Neural progenitor cell (in vitro differentiated cells): ENCODE measurements at places on chromosomes 4 and X. TPM values are rescaled to one million over a fixed set of nuclear protein-coding genes. Genes with fewer than 3 reads are reported as not detected.

The ASMT gene
- 0.28 TPM in 1 of 2 replicates, not detected in the other for total RNA-seq

The FABP2 gene
- total RNA-seq, result not detected in 2 replicates

The IL9R gene
- total RNA-seq, result 0.25 TPM in 1 of 2 replicates, not detected in the other

The HTT gene
- total RNA-seq, result 38.9 and 40.2 TPM in 2 replicates

The TEX13D gene
- not detected in 2 replicates for total RNA-seq

The TRAM1L1 gene
- total RNA-seq, result 4.5 and 8.4 TPM in 2 replicates

The SMIM10 gene
- 0.09 TPM in 1 of 2 replicates, not detected in the other for total RNA-seq

The TTC29 gene
- 0.09 and 0.15 TPM in 2 replicates for total RNA-seq

The RS1 gene
- not detected in 2 replicates for total RNA-seq

The PDCL2 gene
- not detected in 2 replicates for total RNA-seq

The ATP1B4 gene
- not detected in 2 replicates for total RNA-seq

The AMER1 gene
- 6.7 and 7.8 TPM in 2 replicates for total RNA-seq

The CT45A3 gene
- not detected in 2 replicates for total RNA-seq

The FHIP1A gene
- total RNA-seq, result 12.7 and 25.7 TPM in 2 replicates

The NLGN3 gene
- total RNA-seq, result 10.0 and 16.0 TPM in 2 replicates

The NCBP2L gene
- total RNA-seq, result not detected in 2 replicates

The DCAF8L2 gene
- not detected in 2 replicates for total RNA-seq

The ETFDH gene
- 8.6 and 16.8 TPM in 2 replicates for total RNA-seq

The ENPEP gene
- total RNA-seq, result 1.5 and 1.8 TPM in 2 replicates
